ENCODE measurements at places on chromosomes 2 and 18.

GRCh38 chr18:6566338-6566911, 151.7 kb upstream of the L3MBTL4 start:
- DNase-seq, result no peak

- DNase-seq, result no peak
Measured at GRCh38 chr2:5692561-5693286, 540 bp downstream of the SOX11 start.

DNA sequence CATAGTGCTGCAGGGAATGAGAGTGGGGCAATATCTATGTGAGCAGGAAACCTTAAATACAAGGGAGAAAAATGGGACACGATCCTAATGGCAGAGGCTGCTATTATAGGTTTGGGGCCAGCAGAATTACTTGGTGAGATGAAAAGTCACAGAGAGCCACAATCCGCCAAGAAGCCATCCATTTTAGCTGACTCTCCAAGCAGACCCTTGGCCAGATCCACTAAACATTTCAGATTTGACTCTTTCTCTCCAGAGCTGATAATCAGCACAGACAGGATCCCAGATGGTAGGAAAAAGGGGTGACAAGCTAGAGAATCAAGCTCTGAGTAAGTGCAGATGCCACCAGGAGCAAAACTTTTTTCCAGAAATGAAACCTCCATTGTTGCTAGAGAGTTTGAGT, 61.5 kb downstream of the MAPK4 start:
- DNase-seq, result no peak

- DNase-seq, result no peak
Measured at GRCh38 chr2:30127016-30127893, 19.6 kb upstream of the YPEL5 start.

DNA sequence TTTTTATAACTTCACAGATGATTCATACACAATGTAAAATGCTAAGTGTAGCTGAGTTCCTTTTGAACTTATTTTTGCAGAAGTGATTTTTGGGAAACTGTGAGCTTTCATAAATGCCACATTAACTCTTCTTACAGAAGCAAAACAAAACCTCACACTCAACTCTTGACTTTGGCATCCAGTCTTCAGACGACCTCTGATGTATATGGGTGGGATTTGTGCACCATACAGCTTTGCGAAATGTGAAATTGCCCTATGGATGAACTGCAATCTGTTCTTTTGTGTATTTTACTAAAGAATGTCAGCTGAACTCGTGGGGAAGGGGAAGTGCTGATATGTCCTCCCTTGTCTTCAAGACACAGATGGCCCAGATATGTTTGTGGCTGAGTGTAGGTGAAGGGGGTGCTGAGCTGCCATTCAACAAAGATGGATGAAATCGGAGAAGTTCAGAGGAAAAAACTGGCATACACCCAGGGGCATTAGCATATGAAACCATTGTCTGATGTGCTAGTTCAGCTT, 218.3 kb downstream of the PTGR3 start:
- no peak for DNase-seq

DNA sequence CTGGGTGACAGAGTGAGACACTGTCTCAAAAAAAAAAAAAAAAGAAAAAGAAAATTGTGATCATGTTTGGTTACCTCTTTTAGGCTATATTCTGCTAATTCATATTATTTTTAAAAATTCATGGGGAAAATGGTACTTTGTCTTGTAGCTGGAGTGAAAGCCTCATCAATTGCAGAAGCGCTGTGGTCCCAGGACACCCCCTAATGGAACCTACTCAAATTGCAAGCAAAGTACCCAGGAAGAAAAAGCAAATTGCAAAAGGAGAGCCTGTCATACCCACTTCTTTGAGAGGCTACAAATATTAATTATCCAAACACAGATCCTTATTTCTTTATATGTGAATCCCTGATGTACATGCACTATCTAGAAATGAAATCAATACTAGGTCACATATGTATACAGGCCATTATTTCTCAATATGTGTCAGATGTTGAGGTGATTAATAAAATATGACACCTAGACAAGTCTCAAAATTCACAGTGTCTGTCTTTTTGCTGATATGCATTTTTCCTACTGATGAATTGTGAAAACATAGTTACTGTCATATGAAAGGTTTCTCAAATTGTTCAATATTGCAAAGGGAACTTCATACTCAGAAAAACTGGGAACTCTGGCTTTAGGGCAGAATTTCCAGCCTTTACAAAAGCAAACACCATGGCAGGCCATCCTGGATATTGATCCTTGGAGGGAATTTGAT, 12.6 kb downstream of the CRACDL start:
- DNase-seq, result no peak

DNA sequence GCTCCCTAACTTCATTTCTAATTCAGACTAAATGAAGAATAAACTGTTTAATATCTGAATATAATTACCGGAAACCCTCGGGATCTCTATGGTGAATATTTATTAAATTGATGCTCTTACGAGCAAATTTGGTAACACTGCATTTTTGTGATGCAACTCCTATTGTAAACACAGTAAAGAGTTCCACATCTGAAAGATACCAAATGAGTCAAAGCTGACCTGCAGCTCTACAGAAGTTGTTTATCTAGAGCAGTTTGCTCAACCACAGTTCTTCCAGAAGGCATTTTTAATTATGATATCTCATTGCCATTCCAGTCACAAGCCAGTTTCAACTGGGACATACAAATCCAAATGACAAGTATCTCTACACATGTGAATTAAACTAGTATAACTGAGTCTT, 129.7 kb downstream of the PKP4 start:
- no peak for DNase-seq

DNA sequence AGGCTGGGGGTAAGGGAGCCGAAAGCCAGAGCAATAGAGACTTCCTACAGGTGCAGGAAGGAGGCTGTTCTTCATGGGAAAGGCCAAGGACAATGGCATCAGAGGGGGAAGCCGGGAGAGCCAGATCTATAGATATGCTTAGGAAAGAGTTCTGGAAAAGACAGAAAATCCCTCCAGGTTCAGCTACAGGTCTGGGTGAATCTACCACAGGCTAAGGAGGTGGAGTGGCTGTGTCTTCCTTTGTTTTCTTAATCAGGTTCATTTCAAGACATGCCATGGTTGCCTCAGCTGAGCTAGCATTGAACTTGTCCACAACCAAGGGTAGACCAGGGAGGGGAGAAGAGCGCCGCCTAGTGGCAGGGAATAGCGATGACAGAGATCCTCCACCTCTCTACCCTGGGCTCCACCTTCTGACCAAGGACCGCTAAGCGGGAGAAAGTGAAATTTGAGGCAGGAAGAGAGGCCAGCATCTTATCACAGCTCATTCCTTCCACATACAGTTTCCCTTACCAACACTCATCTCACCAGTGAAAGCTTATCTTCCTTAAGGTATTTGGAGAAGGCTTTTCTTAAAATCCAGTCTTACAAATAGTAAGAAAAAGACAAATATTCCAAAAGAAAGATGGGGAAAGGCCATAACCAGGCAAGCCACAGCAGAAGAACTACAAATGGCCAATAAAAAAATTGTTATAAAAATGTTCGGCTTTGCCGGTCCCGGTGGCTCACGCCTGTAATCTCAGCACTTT, 74.2 kb downstream of the VIT start:
- no peak for DNase-seq

DNA sequence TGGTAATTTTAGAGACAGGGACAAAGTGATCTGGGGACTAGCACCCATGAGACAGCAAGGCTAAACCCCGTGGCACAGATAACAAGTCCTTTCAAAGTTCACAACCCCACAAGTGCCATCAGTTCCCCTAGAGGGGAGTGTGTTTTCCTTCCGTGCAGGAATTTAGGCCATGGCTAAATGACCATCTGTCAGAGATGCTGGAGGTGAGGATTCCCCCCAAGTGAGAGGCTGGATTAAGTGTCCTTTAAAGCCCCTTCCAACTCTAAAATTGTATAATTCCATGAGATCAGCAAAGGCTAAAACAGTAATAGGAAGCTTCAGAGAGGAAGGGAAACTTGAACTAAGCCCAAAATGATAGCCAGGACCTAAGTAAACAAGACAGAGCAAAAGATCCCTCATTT, 8.7 kb downstream of the FEZ2 start:
- DNase-seq, result no peak

- no peak for DNase-seq
Measured at GRCh38 chr2:153601812-153602211, 123.2 kb upstream of the RPRM start.

- DNase-seq, result no peak
Measured at GRCh38 chr2:157746234-157746950, 117.7 kb upstream of the ACVR1C start.

- DNase-seq, result no peak
Measured at GRCh38 chr2:36553683-36554082, 44.3 kb downstream of the FEZ2 start.

DNA sequence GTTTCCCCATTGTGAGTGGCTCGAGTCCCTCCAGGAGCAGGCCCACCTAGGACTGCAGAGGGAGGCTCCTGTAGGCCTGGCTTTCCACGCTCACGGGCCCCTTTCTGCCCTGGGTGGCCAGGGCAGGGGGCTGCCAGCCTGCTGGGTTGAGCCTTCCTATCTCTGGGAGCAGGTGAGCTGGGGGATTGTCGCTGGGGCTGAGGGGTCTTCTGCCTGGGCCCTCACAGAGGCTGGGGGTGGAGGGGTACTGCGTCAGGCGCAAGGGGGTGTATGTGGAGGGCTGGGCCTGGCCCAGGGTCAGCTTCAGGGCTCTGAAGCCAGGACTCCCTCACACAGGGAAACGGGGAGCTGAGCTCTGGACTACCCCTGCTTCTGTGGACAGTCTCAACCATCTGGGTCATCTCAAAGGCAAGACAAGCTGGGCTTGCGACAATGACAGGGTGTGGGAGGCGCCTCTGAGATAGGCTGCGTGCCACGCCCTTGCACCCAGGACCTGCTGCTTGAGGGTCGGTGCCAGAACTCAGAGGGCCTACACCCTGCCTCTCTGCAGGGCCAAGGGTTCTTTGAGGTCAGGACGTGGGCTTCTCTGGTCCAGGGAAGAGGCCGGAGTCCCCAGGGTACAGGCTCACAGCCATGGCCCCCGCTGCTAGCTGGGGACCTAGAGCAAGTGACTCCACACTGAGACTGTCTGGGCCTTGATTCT, 206.1 kb downstream of the TWIST2 start:
- no peak for DNase-seq

- DNase-seq, result no peak
Measured at GRCh38 chr2:53994818-53995808, 24.3 kb upstream of the PSME4 start.

- DNase-seq, result no peak
Measured at GRCh38 chr2:149743842-149744448, 156.4 kb upstream of the MMADHC start.

DNA sequence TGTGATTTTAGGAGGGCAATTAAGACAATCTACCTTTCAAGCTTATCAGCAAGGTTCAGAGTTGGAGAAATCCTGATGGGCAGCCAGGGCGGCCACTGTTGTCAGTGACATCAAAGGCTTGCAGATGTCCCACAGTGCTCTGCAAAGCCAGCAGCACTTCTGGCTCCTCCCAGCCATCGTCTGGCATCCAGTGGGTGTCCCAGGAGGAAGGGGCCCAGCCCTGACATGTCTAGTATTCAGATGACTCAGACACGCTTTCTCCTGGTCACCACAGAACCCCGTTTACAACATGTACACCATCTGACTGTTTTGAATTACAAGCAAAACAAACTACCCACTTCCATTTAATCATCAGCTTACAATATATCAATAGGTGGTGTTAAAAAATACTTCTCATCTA, 61.4 kb downstream of the CYRIA start:
- DNase-seq, result no peak

GRCh38 chr2:16026816-16027501, 86.6 kb downstream of the MYCN start:
- no peak for DNase-seq

- DNase-seq, result no peak
Measured at GRCh38 chr18:6145645-6146306, 250.5 kb upstream of the TMEM200C start.

DNA sequence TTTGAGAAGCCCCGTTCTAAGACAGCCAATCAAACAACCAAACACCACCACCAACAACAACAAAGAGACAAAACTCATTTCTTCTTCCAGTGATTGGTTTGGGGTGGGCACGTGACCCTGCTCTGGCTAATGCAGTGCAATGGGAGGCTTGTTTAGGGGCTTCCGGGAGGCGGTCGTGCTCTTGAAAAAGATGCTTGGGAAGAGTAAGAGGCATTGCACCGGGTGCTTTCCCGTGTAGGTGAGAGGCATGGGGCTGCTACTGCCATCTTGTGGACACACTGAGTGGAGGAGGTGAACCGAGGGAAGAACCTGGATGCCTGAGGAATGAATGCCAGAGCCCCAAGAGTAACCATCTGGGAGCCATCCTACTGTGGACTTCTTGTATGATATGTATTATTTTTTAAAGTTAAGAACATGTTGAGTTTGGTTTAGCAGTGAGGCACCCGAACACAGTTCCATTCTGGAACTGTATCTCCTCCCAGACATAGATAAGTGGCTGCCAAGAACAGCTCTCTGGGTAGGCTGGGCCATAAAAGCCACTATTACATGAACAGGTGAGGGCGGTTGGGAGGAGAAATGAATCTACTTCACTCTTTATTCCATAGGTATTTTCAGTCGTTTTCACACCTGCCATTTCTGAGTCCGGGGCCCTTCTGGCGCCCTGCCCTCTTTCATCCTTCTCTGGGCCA, 19.1 kb upstream of the ARHGAP25 start:
- no peak for DNase-seq

DNA sequence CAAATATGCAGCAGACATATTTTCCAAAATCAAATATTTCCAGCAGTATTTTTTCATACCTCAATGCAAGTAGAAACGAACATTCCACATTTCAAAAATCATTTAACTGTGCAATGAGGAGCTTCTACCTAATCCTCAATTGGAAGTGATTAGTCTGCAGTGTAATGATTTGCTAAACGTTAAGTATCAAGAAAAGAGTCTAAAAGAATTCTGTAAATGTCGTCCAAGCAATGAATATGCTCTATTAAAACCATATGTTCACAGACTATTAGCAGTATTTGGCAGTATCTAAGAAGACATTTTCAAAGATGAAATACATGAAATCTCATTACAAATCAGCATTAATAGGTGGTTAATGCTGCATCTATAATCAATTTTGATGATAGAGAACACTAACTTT, 15.9 kb downstream of the DYM start:
- no peak for DNase-seq

- no peak for DNase-seq
Measured at GRCh38 chr2:238499731-238500580, 73.2 kb downstream of the ASB1 start.

GRCh38 chr18:11066038-11066437, 83.3 kb downstream of the PIEZO2 start:
- no peak for DNase-seq

DNA sequence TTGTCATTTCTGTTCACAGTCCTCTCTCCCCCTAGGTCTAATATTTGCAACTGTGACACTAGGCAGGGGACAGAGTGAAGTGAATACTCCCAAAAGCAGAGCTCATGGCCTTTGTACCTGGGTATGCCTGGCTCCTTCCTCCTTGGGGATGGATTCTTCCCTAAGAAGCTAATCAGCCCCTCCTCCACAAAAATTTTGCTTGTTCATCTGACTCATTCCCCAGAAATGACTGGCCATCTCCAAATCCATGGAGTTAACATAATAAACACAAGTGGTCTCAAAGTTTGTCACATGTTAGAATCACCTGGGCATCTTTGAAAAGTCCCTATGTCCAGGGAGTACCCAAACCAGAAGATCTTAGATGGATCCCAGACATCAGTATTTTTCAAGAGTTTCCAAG, 65.3 kb downstream of the SUCLG1 start:
- no peak for DNase-seq

GRCh38 chr2:120091436-120091835, 78.6 kb downstream of the EPB41L5 start:
- DNase-seq, result no peak

Measured in T follicular helper cell (primary cell).